Myocyte (in vitro differentiated cells): ENCODE measurements at places on chromosomes 6 and 20. TPM values are rescaled to one million over a fixed set of nuclear protein-coding genes. Genes with fewer than 3 reads are reported as not detected.

GRCh38 chr6:113774127-113774825, 82.9 kb upstream of the MARCKS start:
- DNase-seq, result no peak

- no peak for DNase-seq
Measured at GRCh38 chr20:36472637-36473090, 68.7 kb upstream of the MYL9 start.

GRCh38 chr6:127300411-127300810, 33.7 kb downstream of the RNF146 start:
- peak; percentile 69 for DNase-seq

- no peak for DNase-seq
Measured at GRCh38 chr20:17614812-17615644, 45.2 kb downstream of the DSTN start.

DNA sequence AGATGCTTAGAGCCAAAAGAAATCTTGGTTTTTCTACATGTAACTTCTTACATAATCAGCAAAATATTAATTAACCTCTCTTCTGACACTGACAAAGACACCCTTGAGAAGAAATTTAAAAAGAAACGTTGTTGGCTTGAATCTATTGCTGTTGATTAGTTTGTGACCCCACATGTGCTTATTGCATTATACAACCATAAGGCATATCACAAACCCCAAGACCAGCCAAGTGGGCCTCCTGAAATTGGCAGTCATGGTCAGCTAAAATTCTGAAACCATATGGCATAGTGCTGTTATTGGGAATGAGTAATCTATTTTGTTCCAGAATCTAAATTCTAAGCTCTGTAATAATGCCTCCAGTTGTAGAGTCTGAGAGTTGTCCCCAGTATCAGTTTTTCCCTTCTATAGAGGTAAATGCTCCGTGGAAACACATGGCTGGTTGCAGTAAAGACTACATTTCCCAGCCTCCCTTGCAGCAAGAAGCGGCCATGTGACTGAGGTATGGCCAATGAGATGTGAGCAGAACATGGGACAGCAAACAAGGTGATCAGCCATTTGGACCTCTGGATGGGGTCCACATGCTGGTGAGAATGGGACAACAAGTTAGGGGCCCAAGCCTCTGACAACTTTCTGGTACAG, 42.3 kb upstream of the PTPN1 start:
- DNase-seq, result peak; percentile 40

DNA sequence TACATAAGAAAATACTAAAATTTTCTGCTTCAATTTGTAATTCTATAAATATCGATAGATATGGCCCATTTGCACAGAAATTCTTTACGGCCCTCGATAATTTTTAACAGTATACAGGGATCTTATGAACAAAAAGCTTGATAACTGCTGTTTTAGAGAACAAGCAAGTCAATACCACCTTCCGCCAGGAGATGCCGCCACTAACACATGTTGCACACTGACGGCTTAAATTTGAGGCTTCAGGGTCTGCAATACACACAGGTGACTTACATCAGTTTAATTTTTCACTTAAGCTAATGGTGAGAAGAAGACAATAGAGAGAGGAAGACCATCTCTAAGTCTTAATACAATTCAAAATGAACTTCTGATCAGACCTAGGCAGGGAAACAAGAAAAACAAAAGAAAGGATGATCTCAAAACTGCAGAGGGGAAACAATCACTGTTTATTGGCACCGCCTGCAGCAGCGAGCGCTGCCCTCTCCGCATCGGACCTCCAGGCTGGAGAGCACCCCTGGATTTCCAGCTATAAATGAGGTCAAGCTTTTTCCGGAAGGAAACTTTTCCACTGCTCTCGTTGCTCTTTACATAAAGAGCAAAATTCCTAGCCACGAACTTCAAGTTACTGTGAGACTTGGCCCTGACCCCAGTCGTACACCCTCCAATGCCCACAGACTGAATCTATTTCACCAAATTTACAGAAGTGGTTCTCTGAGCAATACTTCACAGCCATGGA, 53.9 kb downstream of the OTOR start:
- DNase-seq, result peak; percentile 67

DNA sequence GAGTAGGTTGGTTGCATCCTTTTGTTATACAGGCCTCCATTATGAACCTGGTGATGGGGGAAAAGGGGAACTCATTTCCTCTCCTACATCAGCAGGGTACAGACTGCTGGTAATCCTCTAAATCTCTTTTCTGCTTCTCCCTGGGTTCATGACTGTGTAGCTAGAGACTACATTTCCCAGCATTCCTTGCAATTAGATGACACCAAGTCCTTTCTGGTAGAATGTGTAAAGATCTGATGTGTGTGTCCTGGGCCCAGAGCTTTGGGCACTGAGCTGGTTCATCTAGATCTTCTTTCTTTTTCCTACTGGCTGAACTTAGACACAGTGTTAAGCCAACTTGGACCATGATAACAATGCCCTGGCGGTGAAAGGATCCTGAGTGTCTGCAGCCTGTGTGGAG, 104.7 kb upstream of the IFNGR1 start:
- DNase-seq, result no peak

DNA sequence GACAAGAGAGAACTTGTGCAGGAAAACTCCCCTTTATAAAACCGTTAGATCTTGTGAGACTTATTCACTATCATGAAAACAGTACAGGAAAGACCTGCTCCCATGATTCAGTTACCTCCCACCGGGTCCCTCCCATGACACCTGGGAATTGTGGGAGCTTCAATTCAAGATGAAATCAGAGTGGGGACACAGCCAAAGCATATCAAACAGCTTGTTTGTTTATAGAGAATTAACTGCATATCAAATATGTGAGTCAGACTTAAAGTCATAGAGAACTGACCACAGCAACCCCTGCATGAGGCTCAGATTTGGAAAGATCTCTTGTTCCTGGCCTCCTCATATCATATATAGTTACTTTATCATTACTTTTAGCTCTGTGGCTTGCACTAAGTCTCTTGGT, 29.1 kb upstream of the HDAC2 start:
- DNase-seq, result no peak

GRCh38 chr6:33207552-33208090, 679 bp upstream of the RING1 start:
- DNase-seq, result peak; percentile 60

- peak; percentile 61 for DNase-seq
Measured at GRCh38 chr6:75235271-75235670, 8.3 kb downstream of the COX7A2 start.

DNA sequence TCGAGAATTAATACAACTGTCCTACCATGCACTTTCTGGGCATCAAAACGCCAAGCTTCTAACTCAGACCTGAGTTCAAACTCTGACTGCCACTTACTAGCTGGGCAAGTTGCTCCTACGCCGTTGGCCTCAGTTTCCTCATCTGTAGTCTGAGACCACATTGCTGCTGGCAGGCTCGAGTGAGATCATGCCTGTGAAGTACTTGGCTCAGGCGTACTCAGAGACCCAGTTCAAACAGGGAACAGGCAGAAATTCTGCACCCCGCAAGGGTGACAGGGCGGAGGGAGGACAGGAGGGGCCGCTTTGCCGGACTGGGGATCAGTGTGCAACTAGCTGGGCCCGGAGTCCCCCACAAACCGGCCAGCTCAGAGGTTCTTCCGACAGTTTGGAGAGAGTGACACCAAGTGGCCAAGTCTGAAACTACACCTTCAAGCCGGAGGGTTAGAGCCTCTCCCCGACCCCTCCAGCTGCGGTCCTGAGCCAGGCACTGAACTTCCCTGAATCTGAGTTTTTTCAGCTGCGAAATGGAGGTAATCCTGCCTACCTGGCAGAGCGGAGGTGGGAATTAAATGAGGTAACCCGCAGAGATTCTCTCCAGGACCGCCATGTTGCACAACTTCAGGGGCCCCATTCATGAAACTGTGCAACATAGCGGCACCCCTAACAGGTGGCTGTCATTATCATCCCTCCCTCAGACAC, 46.0 kb upstream of the PTPN1 start:
- DNase-seq, result peak; percentile 66

GRCh38 chr6:46353528-46353927, 137.7 kb downstream of the RCAN2 start:
- DNase-seq, result no peak

Gene RBM24
- total RNA-seq, result 230 and 289 TPM in 2 replicates

Gene ARFGEF3
- total RNA-seq, result 0.03 and 0.05 TPM in 2 replicates

Gene APCDD1L
- total RNA-seq, result 0.11 and 0.21 TPM in 2 replicates

Gene DNAH8
- total RNA-seq, result 0.05 TPM in 2 replicates

Gene OOEP
- total RNA-seq, result not detected in 2 replicates

Gene MLN
- not detected in 2 replicates for total RNA-seq

Gene PDYN
- not detected in 2 replicates for total RNA-seq

Gene SSTR4
- not detected in 2 replicates for total RNA-seq

Gene PLEKHG1
- total RNA-seq, result under 0.01 TPM in 1 of 2 replicates, not detected in the other

Gene GSTA2
- total RNA-seq, result not detected in 2 replicates
